Activated T-helper 1 cell treated with anti-CD3 and anti-CD28 coated beads, Interleukin-2, amount 50 U/mL, for 16 hours (primary cell): ENCODE measurements at places on chromosomes 7 and 10.
A peak's percentile ranks its signal among the peaks of the same experiment; 100 is the strongest.

GRCh38 chr10:103802081-103802480, 53.3 kb downstream of the SH3PXD2A start:
- no peak for DNase-seq

- no peak for DNase-seq
These were observed 242.0 kb upstream of the YAE1 start for GRCh38 chr7:39324139-39324760.

DNA sequence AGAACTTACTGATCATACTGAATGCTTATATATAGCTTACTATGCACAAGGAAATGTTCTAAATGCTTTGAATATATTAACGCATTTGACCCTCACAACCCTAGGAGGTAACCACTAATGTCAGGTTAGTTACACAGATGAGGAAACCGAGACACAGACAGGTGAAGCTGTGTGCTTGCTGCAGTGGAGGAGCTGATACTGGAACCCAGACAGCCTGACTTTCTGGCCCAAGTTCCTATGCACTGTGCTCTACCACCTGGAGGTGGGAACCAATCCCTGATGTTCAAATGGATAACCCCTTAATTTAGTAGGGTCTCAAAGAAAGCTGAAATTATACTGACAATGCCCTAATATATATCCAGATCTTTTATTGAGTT, 119.6 kb downstream of the SORBS1 start:
- no peak for DNase-seq

- DNase-seq = no peak
These were observed 40.4 kb upstream of the MPP7 start for GRCh38 chr10:28343252-28343651.

DNA sequence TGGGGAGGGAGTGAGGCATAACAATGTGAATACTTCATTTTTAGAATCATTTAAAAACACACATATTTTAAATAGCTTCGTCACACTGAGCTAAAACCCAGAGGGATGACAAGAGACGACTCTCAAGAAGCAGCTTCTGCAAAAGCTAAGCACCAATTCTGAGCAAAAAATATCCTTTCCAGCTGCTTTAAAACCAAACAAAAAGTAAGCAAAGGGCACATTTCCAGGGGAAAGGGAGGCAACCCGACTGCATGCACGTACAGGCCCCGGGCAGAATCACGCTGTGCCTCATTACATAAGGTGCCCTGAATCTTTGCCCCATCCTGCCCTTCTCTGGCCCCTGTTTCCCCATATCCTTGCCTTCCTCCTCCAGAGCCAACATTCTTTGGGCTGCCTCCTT, 78.4 kb downstream of the DGKI start:
- no peak for DNase-seq

GRCh38 chr10:70362328-70362727, 20.1 kb downstream of the LRRC20 start:
- no peak for DNase-seq

- no peak for DNase-seq
These were observed at the start of gene ZNF727 for GRCh38 chr7:64045301-64046040. TSS of gene ZNF727 (plus strand) at chr7:64045434. CDS start at chr7:64045622, 188 bp downstream.

DNA sequence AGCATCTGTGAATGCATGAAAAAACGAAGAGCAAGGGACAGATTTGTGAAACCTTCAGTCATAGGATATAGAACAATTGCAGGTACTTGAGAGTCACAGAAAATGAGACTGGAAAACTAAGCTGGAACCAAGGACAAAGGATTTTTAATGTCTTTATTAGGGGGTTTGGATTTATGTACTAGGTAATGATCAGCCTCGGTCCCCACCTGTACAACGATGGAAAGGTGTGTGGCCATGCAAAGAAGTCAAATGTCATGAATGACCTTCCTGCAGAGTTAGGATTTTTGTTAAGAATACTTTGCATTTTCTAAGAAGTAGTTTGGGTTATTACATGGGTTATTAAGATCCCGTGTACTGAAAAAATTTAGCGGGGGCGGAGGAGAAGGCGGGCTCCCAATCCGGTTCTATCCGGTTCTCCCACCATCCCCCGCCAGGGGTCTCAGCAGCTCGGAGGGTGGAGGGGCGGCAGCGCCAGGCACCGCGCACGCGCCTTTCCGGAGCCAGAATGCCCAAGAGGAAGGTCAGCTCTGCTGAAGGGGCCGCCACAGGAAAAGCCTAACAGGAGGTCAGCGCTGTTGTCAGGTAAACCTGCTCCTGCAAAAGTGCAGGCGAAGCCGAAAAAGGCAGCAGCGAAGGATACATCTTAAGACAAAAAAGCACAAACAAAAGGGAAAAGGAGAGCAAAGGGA, 327.5 kb upstream of the PLXDC2 start:
- no peak for DNase-seq

DNA sequence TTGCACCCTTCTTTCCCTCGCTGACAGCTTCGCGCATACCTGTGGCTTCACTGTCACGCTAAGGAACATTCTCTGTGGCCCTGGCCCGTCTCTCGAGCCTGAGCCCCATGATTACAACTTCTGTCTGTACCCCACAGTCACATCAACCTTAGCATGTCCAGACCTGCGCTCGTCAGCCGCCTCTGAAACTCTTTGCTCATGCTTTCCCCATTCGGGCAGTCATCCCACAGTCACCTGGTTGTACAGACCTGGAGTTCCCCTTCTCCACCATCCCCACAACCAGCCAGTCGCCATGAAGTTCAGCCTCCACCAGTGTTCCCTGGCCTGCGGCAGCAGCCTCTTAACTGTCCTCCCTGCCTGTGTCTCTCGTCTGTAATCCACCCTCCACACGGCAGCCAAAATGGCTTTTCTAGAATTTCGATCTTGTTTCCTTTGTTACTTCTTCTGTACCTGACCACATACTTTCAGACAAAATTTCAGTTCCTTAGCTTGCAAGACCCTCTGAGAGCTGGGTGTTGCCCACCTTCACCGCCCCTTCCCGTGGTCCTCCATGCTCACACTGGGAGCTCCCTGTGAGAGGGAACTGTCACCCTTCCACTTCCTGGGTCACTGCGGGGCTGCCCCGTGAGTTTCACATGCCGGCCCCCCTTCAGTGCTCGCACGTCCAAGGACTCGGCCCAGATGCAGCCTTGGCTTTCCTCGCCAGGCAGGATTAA, 229.2 kb downstream of the CELF2 start:
- DNase-seq = no peak

GRCh38 chr10:12707461-12708185, 293.9 kb downstream of the CCDC3 start:
- no peak for DNase-seq

- no peak for DNase-seq
These were observed 31.5 kb downstream of the PIK3AP1 start for GRCh38 chr10:96688789-96689188.

DNA sequence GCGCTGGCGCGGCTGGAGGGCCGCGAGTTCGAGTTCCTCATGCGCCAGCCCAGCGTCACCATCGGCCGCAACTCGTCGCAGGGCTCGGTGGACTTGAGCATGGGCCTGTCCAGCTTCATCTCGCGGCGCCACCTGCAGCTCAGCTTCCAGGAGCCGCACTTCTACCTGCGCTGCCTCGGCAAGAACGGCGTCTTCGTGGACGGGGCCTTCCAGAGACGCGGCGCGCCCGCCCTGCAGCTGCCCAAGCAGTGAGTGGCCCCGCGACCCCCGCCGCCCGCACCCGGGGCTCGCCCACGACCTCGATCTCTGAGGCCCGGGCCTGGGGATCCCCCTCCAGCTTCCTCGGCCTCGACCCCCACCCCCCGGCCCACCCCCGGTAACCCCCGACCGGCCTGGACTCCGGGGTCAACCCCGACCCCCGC, 537 bp downstream of the FOXK1 start:
- peak; percentile 12 for DNase-seq
